ENCODE measurements at places on chromosomes 5 and 9.

- no peak for DNase-seq
These were observed 271.6 kb downstream of the MAST4 start for GRCh38 chr5:66867618-66868322.

- DNase-seq = no peak
These were observed 683.8 kb downstream of the LRRC70 start for GRCh38 chr5:63262185-63262981.

- DNase-seq = no peak
These were observed 5.2 kb upstream of the PPARGC1B start for GRCh38 chr5:149724884-149725283.

DNA sequence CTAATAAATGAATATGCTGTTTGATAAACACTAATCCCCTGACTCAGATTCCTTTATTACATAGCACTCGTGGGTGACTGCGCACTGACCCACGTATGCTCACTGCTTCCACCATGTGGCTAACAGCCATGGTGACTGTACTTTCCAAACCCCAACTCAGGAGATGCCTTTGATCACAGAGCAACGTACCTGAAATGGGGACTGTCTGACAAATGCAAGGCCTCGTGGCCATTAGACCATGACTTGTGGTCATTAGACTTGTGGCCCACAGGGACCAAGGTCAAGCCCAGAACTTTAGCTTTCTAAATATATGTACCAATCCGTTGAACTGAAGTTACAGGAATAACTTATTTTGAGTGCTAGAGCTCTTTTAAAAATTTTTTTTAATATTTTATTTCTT is 46.6 kb downstream of the CYFIP2 start:
- peak; percentile 62 for DNase-seq

DNA sequence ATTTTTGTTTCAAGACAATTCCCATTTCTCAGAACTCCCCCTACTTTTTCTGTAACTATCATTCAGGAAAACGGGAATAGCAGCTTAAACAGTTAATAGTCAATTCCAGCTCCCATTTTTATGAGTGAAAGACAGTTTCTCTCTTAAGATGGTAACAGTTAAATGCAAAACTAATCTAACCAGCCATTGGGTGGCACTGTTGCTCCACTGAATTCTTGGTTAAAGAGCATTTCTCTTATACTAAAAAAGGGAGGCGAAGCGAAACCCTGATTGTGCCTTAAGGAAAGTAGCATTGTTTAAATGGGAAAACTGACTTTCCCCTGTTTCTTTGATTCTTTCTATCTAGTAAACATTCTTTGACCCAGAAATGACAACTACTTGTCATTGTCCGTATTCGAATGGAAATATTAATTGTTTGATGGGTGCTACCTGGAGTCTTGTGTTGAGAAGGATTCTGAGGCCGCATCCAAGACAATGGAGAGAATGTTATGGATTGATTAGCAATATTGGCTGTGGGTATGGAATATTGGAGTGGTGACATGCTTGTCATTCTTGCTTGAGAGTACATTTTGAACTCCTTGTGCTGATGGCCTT is 507.8 kb downstream of the MAT2B start:
- DNase-seq = no peak

DNA sequence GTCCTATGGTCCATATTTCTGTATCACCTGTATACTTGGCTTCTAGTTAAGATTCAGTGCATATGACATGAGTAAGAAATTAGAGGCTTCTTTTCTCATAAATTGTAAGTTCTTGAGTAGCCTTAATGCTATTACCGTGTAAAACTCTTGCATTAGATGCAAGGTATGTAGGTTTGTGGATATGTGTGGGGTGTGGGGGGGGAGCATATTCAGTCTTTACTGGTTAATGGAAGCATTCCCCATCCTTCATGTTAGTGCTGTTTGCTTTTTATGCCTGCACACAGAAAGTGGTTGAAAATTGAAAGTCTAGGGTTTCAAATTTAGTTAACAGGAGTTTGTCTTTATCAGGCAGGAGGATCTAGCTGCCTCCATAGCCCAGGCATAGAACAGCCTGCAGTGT is 16.1 kb downstream of the RAI14 start:
- DNase-seq = no peak

GRCh38 chr9:3659647-3660046 is 133.8 kb upstream of the RFX3 start:
- DNase-seq = no peak

DNA sequence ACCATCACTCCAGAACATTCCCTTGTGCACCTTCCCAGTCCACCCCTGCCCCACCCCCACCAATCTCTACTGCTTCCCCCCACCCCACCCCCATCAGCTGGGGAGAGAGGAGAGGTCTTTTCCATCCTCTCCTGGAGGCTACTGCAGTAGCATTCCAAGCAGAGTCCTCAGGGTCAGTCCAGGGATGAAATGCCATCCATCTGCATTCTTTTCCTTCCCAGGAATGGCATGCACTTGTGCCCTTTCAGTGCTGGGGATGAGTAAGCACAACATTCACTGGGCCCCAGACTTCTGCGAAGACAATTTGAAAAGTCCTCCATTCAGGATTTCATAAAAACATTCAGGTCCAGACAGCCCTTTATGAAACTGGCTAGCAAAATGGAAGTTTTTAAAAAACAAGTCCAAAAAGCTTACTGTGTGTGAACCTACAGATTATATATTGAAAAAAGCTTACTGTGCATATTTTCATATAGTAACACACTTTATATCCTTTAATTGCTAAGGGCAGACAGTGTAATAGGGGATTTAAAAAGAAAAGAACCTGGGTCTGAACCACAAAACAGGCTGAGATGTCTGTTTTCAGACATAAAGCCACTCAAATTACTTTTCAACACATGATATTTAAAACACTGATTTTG is 50.0 kb upstream of the GOLPH3 start:
- no peak for DNase-seq

DNA sequence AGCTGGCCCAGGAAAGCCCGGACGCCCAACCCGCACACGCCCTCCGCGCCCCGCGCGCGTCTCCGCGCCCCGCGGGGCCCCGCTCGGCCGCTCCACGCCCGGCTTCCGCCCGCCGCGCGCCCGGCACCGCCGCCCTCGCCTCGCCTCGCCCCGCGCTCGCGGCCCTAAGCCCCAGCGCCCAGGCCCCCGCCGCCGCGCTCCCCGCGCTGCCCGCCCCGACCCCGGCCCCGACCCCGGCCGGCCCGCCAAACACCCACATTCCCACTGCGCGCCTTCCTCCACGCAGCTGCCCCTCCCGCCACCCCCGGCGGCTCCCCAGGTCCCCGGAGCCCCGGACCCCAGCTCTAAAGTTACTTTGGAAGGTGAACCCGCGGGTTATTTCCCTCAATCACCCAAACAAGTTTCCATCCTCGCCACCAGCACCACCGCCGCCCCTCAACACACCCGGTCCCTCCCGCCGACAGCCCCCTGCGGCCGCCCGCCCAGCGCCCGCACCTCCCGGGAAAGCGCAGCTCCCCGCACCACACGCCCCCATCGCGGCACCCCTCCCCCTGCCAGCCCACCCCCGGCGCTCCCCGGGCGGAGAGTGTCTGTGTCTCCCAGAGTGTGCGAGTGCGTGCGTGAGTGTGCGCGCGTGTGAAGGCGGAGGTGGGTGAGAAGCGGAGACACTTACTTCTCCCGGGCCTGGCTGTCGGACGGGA is 439 bp downstream of the SSBP2 start:
- DNase-seq = peak; percentile 10

- no peak for DNase-seq
These were observed 42.7 kb upstream of the RARS1 start for GRCh38 chr5:168443533-168443932.

DNA sequence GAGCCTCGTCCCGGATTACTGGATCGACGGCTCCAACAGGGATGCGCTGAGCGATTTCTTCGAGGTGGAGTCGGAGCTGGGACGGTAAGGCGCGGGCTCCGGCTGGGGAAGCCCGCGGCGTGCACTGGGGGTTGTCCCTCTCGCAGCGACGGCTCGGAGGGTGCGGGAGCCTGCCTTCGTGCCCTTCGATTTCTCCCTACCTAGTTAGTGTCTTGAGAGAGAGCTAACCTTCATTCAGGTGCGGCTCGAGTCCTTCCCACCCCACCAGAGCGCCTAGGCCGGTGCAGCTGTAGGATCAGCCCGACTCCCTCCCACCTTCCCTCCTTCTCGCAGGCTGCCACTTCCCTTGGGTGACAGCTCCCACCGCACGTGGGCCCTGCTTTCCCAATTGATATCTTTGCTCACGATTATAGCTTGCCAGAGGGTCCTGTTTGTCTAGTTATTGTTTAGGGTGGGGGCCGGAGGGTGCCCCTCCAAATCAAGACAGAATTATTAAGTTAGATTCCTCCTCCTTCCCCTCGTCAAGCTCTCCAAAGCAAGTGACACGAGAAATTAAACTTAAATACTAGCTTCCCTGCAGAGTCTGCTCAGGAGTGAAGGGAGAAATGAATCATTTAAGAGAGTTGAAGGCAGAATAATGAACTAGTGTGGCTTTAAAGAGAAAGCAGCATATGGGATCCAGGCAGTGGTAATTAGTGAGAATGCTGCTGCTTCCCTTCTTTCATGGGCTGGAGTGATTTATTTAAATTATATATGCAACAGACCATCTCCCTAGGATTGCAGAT is 569 bp downstream of the CAMK4 start:
- no peak for DNase-seq

DNA sequence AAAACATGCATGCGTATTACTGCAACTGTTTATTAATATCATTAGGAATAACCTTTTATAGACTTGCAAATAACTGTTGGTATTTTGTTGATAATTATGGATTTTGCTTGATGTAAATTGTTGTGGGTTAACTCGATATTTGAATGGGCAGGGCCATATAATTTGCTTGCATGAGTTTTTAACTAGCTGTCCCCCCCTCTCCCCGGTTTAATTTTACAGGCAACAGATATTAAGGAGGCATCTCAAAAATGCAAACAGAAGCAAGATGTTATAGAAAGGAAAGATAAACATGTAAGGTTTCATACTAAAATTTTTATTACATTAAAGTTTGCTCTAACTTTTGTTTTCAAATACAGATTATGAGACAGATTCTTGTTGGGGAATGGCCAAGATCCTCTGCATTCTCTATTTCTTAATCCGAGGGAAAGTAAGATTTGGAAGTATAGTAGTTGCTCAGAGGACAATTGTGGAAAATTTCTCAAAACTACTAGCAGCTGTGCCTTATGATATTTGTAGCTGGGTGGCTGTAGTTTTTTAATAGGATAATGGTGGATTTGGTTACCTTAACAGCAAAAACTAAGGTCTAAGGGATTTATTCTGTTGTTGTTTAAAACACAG is 27.3 kb downstream of the SMC5 start:
- DNase-seq = no peak

- DNase-seq = no peak
These were observed 26.9 kb downstream of the ROR2 start for GRCh38 chr9:91923145-91923544.

DNA sequence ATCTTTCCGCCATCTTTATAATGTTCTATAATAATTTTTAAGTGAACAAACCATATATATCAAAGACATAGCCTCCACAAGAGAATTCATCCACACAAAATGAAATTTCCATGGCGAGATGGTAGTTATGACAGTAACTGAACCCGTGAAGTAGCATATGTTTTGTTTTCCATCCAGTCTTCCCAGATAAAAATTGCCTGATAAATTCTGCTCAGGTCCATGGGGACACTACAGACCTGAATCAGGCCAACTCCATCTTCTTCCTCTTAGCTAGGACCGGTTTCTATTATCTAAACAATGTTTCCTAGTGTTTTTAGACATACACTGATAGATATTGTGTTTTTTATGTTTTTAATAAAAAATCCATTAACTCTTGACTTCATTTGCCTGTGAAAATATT is 235.7 kb downstream of the PLK2 start:
- DNase-seq = no peak

GRCh38 chr9:106758911-106759310 is 104.1 kb upstream of the ZNF462 start:
- no peak for DNase-seq

DNA sequence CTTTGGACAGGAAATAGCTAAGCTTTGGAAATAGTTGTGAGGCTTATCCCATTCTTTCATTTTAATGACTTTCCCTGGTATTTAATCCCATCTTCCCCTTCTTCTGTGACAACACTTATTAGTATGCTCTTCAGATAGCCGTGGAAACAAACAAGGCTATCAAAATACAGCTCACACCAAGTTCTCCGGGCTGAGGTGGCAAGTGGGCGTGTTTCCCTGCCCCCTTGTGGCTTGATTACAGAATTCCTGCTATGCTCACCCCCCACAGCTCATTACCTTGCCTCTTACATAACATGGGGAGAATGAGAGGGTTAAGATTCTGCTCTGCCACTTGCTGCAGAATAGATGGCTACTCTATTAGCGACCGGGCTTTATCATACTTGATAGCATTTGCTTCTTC is 437.1 kb upstream of the TLE4 start:
- DNase-seq = no peak

- no peak for DNase-seq
These were observed 103.5 kb downstream of the GCNT1 start for GRCh38 chr9:76562511-76562911.

DNA sequence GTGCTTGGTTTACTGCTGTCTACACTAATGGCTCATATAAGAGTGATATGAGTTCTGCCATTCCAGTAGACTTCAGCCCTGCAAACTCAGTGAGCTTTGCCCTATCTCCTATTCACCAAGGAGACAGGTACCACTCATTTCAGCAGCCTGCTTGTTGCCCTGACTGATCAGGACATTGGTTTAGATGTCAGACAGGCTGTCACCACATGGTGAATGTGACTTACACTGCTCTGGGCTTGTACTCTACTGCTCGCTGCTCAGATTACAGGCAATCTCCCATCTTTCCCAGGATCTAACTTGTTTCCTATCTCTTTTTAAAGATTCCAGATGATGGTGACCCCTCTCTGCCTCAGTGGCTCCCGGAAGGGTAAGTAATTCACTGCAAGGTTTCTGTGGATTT is 123.3 kb upstream of the RUSC2 start:
- no peak for DNase-seq

DNA sequence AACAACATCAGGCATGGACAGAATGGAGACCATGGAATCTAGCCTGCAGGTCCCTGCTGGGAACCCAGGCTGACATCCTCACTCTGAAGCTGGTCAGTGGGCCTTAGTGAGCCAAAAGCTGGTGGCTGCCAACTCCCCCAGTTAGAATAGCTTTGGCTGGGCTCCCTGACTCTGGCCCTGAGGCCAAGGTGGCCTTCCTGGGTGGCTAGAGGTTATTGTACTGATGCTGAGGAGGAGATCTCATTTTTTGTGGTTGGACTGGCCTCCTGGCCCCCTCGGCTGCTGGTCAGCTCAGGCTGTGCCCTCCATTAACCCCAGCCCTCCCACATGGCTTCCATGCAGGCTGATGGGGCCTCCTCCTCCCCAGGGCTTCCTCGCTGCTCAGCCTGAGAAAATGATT is 101.2 kb upstream of the PANK3 start:
- no peak for DNase-seq

DNA sequence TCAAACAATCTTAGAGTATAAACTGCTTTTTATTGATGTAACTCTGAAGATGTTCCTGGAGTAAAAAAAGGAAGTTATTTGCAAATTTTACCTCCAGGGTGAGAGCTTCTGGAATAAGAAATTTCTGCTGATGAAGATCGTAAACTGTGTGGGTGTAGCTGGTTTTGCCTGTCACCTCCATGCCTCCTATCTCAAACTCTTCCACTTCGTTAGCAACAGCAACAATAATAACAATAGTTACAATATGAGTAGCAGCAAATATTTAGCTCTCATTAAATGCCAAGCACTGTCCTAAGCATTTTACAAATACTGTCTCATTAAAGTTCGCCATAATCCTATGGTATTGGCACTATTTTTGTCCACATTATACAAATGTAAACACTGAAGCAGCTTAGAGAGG is 57.9 kb downstream of the GCNT1 start:
- DNase-seq = no peak

GRCh38 chr9:36764364-36765076 is 191.8 kb downstream of the MELK start:
- no peak for DNase-seq

- DNase-seq = no peak
These were observed 52.9 kb upstream of the ZNF366 start for GRCh38 chr5:72559866-72560766.

Measured in activated CD4-positive, alpha-beta T cell treated with anti-CD3 and anti-CD28 coated beads, Interleukin-2, amount 50 U/mL, for 1 hour (primary cell).